ENCODE measurements at places on chromosomes 3 and 15. TPM values are rescaled to one million over a fixed set of nuclear protein-coding genes. Genes with fewer than 3 reads are reported as not detected.

The SCAANT1 gene
- total RNA-seq: not detected

The SERINC4 gene
- total RNA-seq: 0.28 TPM

The CPLX3 gene
- total RNA-seq: 0.16 TPM

The SPINK8 gene
- not detected for total RNA-seq

The GNAT1 gene
- total RNA-seq: not detected

The FOXB1 gene
- total RNA-seq: 11.8 TPM

The UBA3 gene
- 95.8 TPM for total RNA-seq

The ZNF80 gene
- total RNA-seq: 0.74 TPM

The IFT122 gene
- total RNA-seq: 15.7 TPM

The MPI gene
- total RNA-seq: 71.6 TPM

The NECTIN3 gene
- total RNA-seq: 2.6 TPM

The DNAH12 gene
- total RNA-seq: 0.11 TPM

The RPS27L gene
- 164 TPM for total RNA-seq

DNA sequence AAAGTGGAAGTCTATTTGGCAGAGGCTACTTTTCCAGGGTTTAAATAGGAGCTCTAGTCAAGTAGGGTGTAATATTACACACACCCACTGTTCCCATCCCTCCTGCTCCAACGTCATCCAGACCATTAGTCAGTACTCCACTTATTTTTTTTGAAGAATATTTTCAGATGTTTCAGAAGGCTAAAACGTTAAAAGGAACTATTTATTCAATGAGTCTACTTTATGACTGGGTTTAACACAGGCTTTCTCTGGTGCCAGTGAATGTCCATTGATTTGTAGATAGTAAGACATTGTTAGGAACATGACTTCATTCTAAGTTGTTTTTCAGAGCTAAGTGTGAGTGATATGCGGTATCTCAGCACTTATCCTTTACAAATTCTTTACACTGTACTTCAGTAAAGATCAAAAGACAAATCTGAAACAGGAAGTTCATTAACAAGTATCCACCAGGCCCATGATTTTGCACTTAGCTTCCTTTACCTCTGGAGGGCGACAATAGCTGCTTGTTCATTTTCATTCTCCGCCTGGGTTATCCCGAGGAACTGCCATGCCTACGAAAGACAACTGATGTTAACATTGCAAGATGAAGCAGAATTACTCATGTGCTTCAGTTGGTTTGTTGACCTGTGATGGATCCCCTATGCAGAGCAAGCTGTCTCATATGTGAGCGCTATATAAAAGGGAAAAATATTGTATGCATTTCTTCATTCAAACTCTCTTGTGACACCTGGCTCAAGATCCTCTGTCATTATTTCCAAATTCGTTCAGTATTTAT, 158.7 kb downstream of the USP13 start:
- H3K4me3 ChIP-seq: no peak overlapping the region
- peak; percentile 9 for DNase-seq
- H3K4me1 ChIP-seq: peaks cover 4% of the 10 kb centered on the region
- H3K27me3 ChIP-seq: no peaks in the 10 kb centered on the region
- H3K27ac ChIP-seq: no peak overlapping the region
- no peaks in the 10 kb centered on the region for H3K36me3 ChIP-seq

GRCh38 chr3:157438194-157438730, 1.6 kb downstream of the PTX3 start:
- H3K4me3 ChIP-seq: no peak overlapping the region
- peaks cover 6% of the 10 kb centered on the region for H3K4me1 ChIP-seq
- H3K36me3 ChIP-seq: no peaks in the 10 kb centered on the region
- no peak for DNase-seq
- no peak overlapping the region for H3K27ac ChIP-seq
- H3K27me3 ChIP-seq: peaks cover 52% of the 10 kb centered on the region

DNA sequence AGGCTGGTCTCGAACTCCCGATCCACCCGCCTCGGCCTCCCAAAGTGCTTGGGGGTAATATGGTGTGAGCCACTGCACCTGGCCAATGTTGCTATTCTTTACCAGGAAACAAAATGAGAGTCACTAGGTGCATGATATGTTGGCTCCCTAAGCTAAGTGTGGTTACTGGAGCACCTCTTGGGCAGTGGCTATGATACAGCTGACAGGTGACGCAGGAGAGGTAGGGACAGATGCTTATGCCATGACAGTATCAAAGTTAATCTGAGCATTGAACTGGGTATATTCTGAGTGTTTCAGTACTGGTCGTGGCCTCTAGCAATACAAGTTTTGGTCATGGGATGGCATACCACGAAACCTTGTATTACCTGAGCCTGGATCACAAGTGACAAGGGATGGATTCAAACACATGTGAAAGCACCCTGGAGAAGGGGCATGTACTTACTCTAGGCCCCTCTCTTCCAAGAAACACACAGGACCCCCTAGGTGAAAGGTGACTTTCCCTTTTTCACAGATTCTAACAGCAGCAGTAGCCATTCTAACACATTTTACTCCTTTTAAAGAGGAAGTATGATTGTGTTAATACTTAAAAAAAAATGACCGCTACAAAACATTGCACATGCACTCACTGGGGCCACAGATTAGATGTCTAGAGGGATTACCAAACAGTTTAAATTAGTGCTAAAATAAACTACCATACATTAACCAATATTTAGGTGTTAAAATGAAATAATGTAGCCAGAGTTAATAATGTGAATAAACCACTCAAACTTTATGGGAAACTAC, 467.3 kb downstream of the SHQ1 start:
- peaks cover 45% of the 10 kb centered on the region for H3K36me3 ChIP-seq
- no peak overlapping the region for H3K4me3 ChIP-seq
- peak overlapping the region; percentile 11 for H3K27ac ChIP-seq

DNA sequence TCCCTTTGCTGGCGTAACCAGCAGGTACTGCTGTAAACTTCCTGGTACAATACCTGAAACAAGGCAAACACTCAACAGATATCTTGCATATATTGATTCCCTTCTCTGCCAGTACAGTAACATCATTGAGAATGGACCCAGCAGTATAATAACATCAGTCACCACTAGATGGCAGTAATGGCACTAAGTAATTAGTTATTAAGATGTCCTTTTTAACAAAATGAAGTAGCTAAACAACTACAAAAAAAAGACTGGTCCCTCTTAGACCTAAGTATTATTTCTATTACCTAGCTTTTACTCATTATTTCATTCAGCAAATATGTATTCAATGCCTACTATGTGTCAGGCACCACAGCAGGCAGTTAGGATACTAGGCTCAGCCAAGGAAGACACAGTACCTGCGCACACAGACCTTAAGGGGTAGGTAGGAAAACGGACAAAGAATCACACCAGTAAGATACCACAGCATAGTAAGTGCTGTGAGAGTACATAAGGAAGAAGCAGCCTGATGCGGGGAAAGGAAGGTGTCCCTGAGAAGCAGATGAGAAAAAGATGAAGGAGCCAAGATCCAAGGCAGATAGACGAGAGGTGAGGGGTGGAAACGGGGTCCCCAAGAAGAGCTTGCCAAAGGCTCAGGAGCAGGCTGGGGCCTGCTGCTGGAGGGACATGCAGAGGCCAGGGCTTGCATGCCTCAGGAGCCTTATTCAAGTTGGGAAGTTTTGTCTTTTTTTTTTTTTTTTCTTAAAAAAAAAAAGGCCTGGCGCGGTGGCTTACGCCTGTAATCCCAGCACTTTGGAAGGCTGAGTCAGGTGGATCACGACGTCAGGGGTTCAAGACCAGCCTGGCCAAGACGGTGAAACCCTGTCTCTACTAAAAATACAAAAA, 102.7 kb upstream of the CHD2 start:
- H3K36me3 ChIP-seq: no peaks in the 10 kb centered on the region
- H3K4me1 ChIP-seq: peaks cover 11% of the 10 kb centered on the region
- H3K27ac ChIP-seq: peak overlapping the region; percentile 66
- no peak for DNase-seq
- no peaks in the 10 kb centered on the region for H3K27me3 ChIP-seq

- H3K36me3 ChIP-seq: peaks cover 3% of the 10 kb centered on the region
- no peak overlapping the region for H3K4me3 ChIP-seq
- peaks cover 17% of the 10 kb centered on the region for H3K4me1 ChIP-seq
- peaks cover 32% of the 10 kb centered on the region for H3K27me3 ChIP-seq
- no peak overlapping the region for H3K27ac ChIP-seq
- no peak for DNase-seq
These were observed 314.5 kb downstream of the TLE3 start for GRCh38 chr15:69783211-69783610.

- H3K4me3 ChIP-seq: no peak overlapping the region
- no peak for DNase-seq
- H3K4me1 ChIP-seq: no peaks in the 10 kb centered on the region
- no peaks in the 10 kb centered on the region for H3K36me3 ChIP-seq
- H3K27me3 ChIP-seq: no peaks in the 10 kb centered on the region
These were observed 360.2 kb downstream of the EPHB1 start for GRCh38 chr3:135155228-135155627.

DNA sequence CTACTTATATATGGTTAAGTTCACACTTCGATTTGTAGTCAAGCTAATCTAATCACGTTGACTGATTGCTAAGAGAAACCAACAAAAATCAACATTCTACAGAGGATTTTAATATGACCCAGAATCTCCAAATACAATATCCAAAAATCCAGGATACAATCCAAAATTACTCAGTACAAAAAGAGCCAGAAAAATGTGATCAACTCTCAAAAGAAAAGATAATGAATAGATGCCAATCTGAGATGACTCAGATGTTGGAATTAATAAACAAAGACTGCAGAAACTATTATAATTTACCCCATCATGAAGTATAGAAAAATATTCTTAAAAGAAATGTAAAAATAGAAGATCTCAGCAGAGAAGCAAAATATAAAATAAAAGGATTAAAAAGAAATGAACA, 22.3 kb downstream of the HACL1 start:
- no peaks in the 10 kb centered on the region for H3K27me3 ChIP-seq
- no peak for DNase-seq
- H3K36me3 ChIP-seq: peaks cover 30% of the 10 kb centered on the region
- H3K27ac ChIP-seq: no peak overlapping the region

DNA sequence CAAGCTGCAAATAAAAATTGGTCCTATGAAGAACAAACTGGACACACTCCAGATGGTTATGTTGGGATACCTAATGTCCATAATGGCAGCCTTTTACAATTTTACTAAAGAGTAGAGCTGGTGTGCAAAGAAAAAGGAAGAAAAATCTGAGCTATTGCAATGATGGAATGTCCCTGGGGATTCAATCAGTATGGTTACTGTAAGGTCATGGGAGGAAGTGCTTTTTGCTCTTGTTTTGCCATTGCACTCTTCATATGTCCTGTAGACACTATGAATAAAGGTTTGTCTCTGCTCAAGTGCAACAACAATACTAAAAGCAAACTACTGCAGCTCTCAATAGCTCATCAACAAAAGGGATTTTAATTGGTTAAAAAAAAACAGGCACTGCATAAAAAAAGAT, 5.4 kb downstream of the PFN2 start:
- no peak overlapping the region for H3K27ac ChIP-seq
- peaks cover 20% of the 10 kb centered on the region for H3K27me3 ChIP-seq
- peaks cover 7% of the 10 kb centered on the region for H3K36me3 ChIP-seq
- H3K4me1 ChIP-seq: peaks cover 6% of the 10 kb centered on the region

- H3K4me3 ChIP-seq: no peak overlapping the region
- no peak for DNase-seq
- peaks cover 5% of the 10 kb centered on the region for H3K4me1 ChIP-seq
- no peaks in the 10 kb centered on the region for H3K36me3 ChIP-seq
- no peak overlapping the region for H3K27ac ChIP-seq
These were observed 36.6 kb upstream of the MTMR10 start for GRCh38 chr15:31027910-31028578.

DNA sequence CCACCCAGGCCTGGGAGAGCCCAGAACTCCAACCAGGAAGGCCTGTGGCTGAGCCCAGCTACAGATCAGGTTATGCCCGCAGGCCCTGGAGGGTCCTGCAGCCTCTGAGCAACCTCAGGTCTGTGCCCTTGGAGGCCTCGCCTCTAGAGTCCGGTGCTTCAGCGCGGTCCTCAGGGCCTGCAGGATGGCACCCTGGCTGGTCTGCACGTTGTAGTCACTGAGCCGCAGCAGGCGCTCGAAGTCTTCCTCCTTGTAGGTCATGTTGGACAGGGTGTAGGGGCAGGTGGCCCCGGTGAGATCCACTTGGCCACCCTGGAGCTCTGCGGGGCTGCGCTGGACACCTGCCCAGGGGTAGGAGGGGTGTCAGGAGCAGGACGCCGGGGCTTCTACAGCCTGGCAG, 25.8 kb downstream of the PLA2G4D start:
- DNase-seq: no peak
- H3K27ac ChIP-seq: no peak overlapping the region
- H3K4me1 ChIP-seq: peaks cover 2% of the 10 kb centered on the region
- H3K4me3 ChIP-seq: no peak overlapping the region

- H3K36me3 ChIP-seq: no peaks in the 10 kb centered on the region
- H3K4me1 ChIP-seq: no peaks in the 10 kb centered on the region
- DNase-seq: no peak
- H3K4me3 ChIP-seq: no peak overlapping the region
These were observed 428.3 kb downstream of the NAALADL2 start for GRCh38 chr3:175287361-175287963.

DNA sequence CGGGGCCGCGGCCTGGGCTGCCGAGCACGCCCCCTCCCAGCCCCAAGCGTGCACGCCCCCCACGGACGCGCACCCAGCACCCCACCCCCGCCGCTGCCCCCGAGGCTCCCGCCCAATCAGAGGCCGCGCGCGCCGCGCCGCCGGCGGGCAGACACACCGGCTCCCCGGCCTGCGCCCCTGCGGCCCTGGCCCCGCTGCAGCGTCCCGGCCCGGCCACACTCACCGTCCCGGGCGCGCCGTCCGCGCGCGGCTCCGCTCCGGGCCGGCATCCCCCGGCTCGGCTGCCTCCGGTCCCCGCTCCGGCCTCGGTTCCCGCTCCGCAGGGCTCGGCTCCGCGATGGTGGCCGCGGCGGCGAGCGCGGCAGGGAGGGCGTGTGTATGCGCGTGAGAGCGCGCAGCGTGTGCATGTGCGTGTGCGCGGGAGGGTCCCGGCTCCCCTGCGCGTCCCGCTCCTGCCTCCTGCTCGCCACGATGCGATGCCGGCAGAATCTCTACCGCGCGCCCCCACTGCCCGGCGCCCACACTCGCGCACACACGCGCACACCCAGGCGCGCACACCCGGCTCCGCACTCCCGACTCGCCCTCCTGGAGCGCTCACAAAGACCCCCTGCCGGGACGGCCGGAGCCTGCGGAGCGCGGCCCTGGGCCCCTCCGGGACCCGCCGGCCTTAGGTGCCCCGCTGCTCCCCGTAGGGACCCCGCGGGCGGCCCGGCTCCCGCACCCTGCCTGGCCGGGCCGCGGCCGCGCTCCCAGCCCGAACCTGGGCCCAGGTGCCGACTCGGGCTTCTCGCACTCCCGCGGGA, 186.5 kb upstream of the LINGO1 start:
- H3K27me3 ChIP-seq: peaks cover 44% of the 10 kb centered on the region
- no peak overlapping the region for H3K4me3 ChIP-seq
- H3K27ac ChIP-seq: no peak overlapping the region
- H3K4me1 ChIP-seq: no peaks in the 10 kb centered on the region

DNA sequence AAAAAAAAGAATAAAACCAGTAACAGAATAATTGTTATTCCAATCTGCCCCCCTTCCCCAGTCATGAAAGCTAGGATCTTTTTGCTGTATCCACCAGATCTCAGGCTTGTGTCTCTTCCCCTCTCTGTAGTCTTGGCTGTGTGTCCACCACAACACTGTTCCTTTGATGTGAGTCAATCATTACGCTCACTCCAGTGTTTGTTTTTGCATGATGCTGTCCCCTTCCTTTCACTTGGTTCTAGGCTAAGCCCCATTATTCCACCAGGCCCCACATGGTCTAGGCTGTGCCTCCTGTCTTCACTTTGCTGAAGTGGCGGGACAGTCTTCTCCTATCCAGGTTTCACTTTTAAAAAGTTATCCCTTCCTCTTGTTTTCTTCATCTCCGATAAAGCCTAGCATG, 13.6 kb downstream of the ACKR2 start:
- H3K4me3 ChIP-seq: no peak overlapping the region
- no peak for DNase-seq
- no peak overlapping the region for H3K27ac ChIP-seq
- H3K4me1 ChIP-seq: peaks cover 2% of the 10 kb centered on the region

All from activated T-helper 2 cell treated with anti-CD3 and anti-CD28 coated beads, Interferon-gamma antibody, Interleukin-2, Interleukin-4, amounts not matched to agents 10 μg/mL and 5 μg/mL and 100 μg/mL, durations not matched to agents 14 hours and 24 hours and 36 hours (primary cell).